ENCODE measurements at places on chromosomes 11 and 22.

DNA sequence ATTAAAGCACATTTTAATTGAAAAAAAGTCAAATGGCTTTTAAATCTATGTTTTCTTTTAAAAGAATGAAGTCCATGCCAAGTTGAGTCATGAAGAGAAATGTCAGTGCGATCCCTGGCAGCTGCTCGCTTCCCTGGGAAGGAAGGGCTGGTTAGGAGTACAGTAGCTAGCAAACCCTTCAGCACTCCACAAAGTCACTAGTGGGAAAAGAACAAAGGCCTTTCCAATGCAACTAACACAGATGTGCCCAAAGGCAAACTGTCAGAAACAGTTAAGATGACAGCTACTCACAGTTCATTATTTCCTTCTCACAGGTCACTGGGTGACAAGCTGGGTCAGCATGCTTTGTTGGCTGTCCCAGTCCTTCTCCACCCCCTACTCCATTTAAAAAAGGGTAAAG is 308.7 kb downstream of the DCDC1 start:
- no peak for DNase-seq

GRCh38 chr11:67372993-67373647 is at the start of gene CLCF1:
CLCF1 (minus strand) TSS chr11:67373598; CDS start chr11:67373539, 59 bp downstream.
- peak; percentile 73 for DNase-seq

DNA sequence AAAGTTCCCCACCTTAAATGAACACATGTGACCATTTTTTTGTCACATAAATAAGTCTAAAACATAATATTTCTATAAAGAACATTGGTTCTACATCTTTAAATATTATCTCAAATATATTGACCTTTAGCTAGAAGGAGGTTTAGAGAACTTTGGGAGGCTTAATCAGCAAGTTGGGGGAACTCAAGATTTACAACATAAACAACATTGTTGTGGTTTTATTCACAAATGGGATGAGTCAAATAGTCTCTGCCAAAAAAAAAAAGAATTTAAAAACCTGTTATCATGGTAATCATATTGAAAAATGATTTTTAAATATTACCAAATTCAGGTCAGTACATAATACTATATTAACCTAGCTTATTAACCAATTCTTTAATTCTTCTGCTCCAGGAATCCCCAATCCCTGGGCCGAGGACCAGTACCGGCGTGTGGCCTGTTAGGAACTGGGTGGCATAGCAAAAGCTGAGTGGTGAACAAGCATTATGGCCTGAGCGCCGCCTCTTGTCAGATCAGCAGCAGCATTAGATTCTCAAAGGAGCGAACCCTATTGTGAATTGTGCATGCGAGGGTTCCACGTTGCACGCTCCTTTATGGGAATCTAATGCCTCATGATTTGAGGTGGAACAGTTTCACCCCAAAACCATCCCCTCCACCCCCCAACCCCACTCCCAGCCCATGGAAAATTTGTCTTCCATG is 98.2 kb downstream of the RDX start:
- no peak for DNase-seq

- DNase-seq, result no peak
Measured at GRCh38 chr22:44581096-44581435, 83.0 kb upstream of the RTL6 start.

DNA sequence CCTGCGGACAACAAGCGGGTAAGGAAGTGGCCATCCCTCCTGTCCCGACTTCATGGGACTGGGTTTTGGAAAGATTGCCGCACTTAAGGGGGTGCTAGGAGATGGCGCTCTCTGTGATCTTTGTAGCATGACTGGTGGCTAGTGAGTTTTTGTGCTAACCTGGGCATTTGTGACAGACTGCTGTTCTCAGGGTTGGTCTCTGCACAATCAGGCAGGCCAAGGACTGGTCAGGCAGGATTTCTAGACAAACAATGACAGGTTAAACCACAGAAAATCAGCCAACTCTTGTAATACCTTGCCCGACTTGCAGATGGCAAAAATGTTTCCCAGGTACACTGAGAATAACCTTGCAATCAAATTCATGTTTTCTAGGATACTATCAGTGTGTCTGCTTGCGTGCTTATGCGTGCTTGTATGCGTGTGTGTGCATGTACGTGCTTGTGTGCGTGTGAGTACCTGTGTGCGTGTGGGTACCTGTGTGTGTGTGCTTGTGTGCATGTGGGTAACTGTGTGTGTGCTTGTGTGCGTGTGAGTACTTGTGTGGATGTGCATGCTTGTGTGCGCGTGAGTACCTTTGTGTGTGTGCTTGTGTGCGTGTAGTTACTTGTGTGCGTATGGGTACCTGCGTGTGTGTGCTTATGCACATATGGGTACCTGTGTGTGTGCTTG is 25.6 kb upstream of the SORL1-AS1 start:
- no peak for DNase-seq

- no peak for DNase-seq
Measured at GRCh38 chr11:19713196-19714021, 772 bp downstream of the NAV2 start.

- DNase-seq, result no peak
Measured at GRCh38 chr11:6625156-6625831, 6.1 kb upstream of the TPP1 start.

DNA sequence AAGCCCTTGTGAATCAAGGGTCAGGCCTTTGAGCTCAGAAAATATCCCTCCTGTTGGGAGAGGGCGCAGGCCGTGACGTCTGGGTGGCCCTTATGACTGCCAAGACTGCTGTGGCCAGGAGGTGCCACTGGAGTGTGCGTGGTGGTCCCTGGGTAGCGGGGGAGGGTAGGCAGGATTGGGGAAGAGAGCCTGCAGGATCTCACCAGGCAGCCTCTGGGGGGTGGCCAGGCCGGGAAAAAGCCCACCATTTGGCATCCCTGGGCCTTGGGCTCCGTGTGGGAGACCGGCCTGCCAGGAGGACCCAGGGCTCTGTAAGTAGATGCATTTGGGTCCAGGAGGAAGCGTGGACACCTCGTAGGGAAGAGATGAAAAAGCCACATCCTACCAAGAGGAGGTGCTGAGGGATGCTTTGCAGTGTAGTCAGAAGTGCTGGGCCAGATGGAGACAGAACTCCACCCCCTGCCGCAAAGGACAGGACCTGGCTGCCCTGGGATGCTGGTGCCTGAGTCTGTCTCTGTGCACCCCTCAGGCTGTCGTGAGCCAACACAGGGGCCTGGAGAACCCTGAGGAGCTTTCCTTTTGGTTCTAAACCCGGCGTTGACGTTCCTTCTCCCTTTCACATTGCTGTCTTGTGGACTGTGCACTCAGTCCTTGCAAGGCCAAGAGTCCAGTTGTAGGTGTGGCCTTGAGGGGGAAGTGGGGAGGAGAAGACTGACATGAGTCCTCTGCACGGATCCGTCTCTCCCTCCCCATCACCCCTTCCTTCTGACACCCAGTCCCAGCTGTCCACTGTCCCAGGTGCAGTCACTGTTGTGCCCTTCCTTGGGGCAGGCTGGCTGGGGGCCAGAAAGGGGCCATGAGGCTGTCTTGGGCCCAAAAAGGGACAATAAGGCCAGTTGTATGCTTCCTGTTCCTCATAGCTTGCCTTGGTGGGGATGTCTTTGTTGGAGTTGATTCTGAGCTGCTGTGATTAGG is 12.7 kb upstream of the MIEF1 start:
- no peak for DNase-seq

GRCh38 chr22:40444178-40444831 is 73.9 kb downstream of the SGSM3 start:
- no peak for DNase-seq

- no peak for DNase-seq
Measured at GRCh38 chr11:45620243-45620642, 45.2 kb downstream of the CHST1 start.

DNA sequence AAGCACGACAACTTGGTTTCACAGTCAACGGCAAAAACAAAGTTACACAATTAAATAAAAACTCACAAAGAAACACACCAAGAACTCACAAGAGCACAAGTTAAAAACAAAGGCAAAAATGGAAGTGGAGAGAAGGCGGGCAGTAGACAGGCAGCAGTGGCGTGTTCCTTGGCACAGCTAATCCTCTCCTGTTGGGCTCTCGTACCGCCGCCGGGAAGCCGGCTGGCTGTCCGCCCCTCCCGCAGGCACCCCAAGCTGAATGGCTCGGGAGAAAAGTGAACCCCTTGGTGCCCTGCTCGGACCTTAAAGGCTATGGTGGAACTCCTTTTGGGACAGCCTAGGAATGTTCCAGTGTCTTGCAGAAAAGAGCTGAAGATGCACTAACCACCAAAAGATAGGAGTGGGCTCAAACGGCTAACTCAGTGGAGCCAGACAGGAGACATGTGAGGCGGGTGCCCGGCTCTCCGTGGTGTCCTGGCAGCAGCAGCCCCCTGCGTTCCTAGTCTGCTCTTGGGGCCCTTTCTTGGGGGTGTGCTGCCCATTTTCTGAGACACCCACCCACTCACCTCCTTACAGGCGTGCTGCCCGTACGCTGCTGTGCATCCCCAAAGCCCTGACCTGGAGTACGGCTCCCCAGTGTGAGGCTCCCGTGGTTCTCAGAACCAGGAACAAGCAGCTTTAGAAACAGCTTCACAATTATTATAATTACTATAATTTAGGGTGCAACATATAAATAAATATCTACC is 86.1 kb upstream of the BID start:
- DNase-seq, result no peak

GRCh38 chr11:77374611-77375031 is 73.1 kb upstream of the GDPD4 start:
- no peak for DNase-seq

DNA sequence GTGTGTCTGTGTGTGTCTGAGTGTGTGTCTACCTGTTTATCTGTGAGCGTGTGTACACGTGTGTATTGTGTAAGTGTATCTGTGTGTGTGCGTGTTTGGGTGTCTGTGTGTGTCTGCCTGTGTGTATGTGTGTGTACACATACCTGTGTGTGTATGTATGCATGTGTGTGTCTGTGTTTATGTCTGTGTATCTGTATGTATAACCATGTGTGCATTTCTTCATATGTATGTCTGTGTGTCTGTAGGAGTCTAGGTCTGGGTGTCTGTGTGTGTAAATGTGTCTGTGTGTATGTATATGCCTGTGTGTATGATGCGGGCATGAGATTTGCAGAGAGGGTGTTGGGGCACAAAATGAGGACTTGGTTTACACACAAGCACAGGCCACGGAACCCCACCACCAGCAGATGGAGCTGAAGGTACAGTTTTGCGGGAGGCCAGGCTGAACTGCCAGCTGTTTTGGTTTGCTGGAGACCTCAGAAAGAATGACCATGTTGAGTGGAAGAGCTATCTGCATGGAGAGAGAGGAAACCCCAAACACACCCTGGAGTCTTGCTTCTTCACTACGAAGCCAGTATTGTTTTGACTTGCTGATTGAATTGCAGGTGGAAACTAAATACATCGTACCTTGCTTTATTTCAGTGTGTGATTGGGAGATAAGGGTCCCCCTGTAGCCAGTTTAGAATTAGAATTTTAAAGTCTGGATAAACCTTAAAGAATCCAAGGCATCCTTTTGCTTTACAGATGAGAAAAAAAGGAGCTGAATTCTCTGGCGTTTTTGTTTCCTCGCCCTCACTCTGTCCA is 497.2 kb downstream of the NTM start:
- DNase-seq, result peak; percentile 34

DNA sequence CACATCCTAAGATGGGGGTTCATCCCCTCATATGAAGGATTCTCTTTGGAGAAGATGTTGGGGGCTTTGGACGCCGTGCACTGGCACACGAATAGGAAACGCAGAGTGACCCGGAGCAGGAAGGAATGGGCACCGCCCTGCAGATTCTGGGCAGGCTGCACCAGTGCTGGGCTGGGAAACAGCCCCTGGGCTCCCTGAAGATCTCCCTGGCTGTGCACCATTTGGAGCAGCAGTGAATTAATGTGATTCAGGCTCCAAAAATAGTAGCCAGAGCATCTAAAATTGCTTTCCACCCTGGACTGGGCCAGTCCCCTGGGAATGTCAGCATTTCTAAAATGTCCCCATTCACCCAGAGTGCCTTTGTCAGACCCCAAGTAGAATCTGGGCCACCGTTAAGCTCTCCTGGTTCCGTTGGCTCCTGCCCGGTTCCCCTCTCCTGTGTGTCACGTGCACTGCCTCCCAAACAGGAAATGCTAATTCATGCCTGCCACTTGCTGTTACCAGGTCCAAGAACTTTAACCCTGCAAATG is 18.6 kb downstream of the IRAG1 start:
- DNase-seq, result no peak

DNA sequence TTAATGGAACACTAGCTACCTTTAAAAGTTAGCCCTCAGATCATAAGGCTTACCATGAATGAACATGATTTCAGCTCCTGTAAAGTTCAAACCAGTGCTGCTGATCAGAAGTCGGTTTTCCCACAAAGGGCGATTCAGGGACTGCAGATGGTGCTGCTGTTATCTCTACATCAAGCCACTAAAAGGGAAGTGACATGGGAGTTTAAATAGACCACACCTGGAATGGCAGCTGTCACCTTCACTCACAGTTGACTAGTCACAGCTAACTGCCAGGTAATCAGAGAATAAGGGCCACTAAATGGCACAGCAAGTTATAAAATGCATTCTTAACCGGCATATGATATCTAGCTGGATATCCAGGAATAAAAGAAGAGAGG is 581.1 kb upstream of the ARHGAP42 start:
- no peak for DNase-seq

- no peak for DNase-seq
Measured at GRCh38 chr11:74460065-74460464, 7.3 kb downstream of the KCNE3 start.

GRCh38 chr11:64358536-64358906 is 441 bp upstream of the RPS6KA4 start:
- no peak for DNase-seq

- no peak for DNase-seq
Measured at GRCh38 chr11:121944556-121945230, 171.3 kb downstream of the BLID start.

DNA sequence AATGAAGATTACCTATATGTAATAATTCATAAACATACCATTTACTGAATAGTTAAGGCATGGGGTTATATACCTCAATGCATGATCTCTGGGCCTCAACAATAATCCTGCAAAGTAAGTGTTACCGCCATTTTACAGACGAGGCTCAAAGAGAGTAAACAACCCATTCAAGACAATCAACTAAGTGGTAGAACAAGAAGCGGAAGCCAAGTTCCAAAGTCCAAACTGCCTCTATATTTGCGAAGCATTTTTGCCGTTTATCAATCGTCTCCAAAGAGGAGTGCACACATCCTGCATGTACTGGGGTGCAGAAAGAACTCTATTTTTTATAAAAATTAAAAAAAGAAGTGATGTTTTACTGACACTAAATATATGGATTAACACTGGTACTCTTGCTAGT is 27.5 kb upstream of the P4HA3 start:
- DNase-seq, result no peak

DNA sequence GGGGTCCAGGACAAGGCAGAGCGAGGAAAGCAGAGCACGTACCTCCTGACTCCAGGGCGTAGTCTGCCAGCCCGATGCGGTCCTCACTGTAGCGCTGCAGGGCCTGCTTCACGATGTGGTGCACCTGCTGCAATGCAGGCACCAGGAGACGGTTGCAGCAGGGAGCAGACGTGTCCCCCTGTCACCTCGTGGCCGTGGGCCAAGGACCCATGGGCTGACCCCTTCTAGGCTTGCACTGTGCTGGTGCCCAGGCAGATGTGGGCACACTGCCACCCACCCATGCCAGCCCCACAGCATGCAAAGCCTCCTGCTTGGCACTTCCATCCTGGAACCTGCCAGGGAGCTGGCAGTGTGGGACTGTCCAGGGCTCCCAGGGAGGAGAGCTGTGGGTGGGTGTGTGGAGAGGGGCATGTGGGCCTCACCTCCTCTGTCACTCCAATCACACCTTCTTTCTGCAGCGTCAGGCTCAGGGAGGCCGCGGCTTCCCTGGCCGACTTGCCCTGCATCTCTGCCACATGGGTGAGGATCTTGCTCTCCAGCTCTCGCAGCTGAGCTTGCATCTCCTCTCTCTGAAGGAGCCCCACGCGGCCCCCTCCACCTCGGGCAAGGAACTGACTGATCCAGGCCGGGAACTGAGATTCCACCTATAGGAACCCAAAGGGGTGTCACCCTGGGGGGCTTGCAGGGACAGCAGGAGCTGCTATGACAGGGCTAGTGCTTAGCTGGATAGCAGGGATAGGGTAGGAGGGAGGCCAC is 16.3 kb downstream of the SUN2 start:
- DNase-seq, result no peak

Data from MM.1S (cell line).